Mesendoderm (in vitro differentiated cells): ENCODE measurements at places on chromosomes 12 and 14.
A peak's percentile ranks its signal among the peaks of the same experiment; 100 is the strongest.

DNA sequence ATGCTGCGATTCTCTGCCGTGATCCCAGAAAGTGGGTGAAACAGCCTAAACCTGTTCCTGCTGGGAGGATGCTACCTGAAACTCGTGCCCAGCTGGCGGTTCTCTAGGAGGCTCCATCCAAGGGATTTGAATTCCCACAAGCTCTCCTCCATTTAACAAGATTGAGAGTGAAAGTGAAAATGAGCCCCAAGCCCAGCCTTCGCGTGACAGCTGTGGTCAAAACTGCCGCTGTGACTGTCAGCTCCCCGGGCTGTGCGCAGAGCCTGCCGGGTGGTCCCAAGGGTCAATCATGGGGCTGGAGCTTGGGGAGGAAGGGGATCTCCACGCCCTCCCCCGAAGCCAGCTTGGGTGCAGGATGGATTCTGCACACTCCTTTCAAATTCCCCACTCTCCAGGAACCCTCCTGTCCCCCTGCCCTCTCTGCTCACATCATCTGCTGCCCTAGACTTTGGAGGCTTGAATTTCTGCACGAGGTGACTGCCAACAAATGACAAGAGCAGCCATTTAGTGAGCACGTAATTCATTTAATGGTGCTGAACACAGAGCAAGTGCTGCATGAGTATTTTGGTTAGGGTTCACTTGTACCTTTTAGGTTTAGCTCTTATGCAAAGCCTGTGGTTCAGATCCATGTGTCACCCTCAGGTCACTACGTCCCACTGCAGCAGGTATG, 5.3 kb downstream of the ASB2 start:
- DNase-seq: no peak

DNA sequence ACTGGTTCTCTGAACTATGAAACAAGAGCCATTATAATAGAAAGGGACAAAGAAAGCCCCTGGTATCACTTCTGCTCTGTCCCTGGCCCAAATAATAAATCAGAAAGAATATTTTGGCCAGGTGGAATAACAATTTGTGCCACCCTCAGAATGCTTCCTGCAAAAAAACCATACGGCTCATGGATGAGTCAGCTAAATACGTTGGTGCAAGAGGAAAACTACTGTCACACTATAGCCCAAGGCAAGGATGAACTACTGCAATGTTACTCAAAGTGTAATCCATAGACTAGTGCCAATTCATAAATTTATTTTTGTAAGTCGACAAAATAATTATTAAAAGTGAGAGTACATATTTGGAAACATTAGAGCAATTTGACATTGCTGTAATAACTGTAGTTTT, 68.2 kb downstream of the ANKS1B start:
- DNase-seq: no peak

DNA sequence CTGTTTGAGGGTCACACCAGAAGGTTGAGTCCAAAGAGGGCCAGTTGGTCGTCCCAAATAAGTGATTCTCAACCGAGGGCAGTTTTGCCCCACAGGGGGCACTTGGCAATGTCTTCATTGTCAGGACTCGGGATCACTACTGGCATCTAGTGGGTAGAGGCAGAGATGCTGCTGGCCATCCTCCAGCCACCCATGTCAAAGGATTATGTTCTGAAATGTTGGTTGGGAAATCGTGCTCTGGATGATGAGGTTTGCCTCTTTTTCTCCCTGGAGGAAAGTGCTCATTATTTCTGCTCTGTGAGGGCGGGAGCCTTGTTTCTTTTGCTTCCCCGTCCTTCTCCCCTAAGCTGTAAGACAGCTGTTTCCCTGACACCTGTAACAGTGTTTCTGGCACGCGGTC, 3.6 kb downstream of the ZNF839 start:
- peak; percentile 79 for DNase-seq

DNA sequence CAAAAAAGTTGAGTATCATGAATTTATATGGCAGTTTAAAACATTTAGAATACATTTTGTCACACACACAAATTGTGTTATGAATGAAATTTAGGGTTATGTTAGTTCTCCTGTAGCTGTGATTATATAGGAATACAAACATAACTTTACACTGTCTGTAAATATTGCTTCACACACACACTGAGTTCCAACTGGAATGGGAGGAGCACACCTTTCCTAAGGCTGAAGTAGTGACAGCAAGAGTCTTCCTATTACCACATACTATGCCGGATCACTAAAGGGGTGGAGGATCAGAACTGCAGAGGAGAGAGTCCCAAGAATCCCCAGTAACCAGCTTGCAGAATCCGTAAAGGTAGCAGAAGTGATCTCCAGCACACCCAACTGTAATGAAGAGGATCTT, 63.7 kb downstream of the DNAI7 start:
- no peak for DNase-seq

GRCh38 chr14:95011445-95012006, 145.8 kb downstream of the DICER1 start:
- DNase-seq: no peak

GRCh38 chr14:99261912-99262787, 9.8 kb downstream of the BCL11B start:
- DNase-seq: no peak

- no peak for DNase-seq
These were observed 83.5 kb downstream of the MAP1LC3B2 start for GRCh38 chr12:116642683-116643082.

- DNase-seq: no peak
These were observed 4.1 kb downstream of the EVL start for GRCh38 chr14:100069161-100069800.

- no peak for DNase-seq
These were observed 38.1 kb upstream of the SLC2A13 start for GRCh38 chr12:40144023-40144422.

- DNase-seq: no peak
These were observed 604 bp downstream of the GALNT4 start for GRCh38 chr12:89523843-89524540.

DNA sequence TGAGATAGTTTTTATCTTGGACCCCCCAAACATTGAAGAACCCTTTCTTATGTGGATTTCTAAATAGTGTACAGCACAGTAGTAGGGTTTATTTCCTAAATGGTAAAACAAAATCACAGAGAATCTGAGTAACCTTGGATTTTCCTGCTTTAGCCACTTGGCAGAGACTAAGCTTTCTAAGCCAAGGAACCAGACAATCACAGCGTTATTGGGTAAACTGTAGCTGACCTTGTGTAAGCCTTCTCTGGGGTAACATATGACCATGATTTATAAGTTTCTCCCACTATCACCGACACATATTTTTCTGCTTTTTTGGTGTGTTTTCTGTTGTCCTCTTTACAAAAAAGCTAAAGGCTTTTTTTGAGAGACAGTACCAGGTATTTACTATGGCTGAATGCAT, 136.3 kb upstream of the PZP start:
- no peak for DNase-seq

DNA sequence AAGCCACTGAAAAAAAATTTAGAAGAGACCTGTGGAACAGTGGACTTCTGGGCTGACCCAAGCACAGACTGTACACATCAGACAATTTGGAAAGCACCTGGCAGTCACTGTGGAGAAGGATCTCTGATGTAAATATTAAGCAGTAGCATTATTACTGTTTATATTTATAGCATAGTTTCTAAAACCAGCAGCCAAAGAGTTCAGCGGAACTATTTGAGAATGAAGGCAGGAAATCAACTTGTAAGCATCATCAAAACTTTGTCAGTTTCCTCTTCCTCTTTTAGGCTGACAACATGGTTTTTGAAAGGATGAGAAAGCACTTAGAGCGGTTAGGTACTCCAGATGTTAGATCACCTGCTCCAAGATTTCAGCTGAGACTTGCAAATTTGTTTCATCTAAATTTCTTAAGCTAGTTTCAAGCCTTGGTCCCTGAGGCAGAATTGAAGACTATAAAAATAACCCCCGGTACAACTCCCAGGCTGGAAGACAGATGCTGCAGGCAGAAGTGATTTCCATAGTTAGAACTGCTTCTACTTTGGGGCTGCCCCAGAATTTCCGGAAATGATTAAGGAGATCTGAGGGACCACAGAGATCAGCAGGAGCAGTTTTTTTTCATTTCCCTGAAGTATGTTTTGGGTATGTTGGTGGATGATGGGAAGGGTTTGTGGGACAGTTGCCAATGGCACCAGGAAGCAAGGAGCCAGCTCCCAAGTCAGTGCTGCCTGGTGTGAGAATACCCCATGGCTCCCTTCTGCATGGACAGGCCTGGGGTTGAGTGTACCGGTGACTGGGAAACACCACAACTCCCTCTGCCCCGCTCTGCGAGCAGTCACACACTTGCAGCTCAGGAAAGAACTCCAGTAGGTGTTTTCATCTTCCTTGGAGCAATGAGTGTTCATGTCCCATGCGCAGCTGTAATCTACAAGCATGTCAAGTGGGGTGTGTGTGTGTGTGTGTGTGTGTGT, 354.5 kb downstream of the NUAK1 start:
- no peak for DNase-seq

DNA sequence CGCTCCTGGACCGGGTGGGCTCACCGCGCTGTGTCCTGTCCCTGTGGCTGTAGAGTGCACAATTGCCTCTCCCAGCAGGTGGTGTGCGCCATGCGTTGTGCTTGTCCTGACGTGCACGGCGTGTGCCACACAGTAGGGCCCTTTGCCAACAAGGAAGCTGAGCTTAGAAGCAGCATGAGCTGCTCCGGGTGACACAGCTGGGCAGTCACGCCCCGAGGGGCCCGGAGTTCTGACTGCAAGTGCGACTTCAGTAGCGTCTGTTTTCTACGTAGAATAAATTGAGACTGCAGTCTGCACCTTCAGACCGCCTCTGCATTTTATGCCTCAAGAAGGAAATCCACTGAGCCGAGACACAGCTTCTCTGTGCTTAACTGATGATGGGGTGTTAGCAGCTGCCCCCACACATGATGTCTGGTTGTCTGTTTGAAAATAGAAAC, 81.6 kb downstream of the ADGRD1 start:
- DNase-seq: no peak

- no peak for DNase-seq
These were observed 15.0 kb upstream of the NR2C1 start for GRCh38 chr12:95088379-95088778.

GRCh38 chr14:49134940-49135339, 451.2 kb downstream of the RPS29 start:
- DNase-seq: peak; percentile 65

GRCh38 chr14:61281186-61281947, at the start of gene TMEM30B:
Gene TMEM30B, minus strand, starts transcription at chr14:61281338. Its CDS starts 191 bp downstream, at chr14:61281147.
- DNase-seq: peak; percentile 89

GRCh38 chr14:101737414-101738339, 23.8 kb upstream of the PPP2R5C start:
- no peak for DNase-seq

- no peak for DNase-seq
These were observed 8.7 kb downstream of the NT5DC3 start for GRCh38 chr12:103832048-103832997.

DNA sequence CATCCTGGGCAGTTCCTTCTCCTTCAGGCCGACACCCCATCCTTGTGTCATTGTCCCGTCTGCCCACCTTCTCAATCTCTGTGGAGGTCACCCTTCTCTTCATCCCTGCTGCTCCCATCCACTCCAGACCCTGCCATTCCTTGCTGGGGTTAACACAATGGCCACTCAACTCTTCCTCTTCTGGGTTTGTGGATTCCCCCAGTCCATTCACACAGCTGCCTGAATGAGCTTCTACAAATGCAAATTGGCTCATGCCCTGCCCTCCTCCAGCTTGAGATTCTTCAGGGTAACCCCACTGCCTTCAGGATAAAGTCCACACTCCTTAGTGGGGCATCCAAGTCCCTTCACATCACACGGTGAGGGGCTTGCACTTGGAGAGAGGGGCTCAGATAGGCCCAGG, 17.2 kb upstream of the PRMT8 start:
- DNase-seq: no peak

DNA sequence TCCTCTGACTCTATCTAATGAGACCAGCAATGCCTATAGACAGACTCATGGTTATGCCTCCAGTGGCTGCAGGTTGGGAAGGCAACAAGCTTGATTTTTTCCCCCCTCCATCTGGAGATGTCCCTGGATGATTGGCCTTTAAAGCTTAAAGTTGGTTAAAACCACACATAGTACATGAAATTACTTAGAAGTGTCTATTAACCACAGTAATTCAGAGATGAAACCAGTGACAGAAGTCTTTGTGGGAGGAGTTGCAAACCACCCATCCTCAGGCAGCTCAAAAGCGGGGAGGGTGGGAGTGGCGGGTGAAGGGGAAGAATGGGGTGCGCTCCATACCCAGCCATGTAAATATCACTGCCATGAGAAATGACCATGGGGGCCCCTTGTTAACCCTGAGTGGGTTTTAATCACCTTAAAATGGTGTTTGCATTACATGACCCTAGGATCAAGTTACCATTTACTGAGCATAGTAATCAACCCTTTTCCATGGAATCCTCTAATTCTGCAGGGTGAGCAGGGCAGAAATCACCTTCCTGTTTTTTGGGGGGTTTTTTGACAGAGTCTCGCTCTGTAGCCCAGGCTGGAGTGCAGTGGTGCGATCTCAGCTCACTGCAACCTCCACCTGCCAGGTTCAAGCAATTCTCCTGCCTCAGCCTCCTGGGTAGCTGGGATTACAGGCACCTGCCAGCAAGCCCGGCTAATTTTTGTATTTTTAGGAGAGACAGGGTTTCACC, 133.5 kb downstream of the FOXN3 start:
- no peak for DNase-seq

DNA sequence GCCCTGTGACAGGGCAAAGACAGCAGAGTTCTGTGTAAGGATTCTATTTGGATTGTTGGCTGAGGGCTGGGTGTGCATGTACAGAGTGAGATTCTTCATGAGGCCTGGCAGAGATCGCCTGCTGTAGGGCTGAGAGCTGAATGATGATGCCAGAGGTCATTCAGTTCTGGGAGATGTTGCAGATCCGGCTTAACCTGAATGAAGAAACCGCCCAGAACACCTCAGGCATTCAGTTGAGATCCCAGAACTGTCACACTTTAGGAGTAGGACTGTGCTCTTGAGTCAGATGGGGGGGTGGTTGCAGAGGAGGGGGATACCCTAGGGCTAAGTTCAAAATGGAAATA, 5.8 kb upstream of the EVL start:
- no peak for DNase-seq

DNA sequence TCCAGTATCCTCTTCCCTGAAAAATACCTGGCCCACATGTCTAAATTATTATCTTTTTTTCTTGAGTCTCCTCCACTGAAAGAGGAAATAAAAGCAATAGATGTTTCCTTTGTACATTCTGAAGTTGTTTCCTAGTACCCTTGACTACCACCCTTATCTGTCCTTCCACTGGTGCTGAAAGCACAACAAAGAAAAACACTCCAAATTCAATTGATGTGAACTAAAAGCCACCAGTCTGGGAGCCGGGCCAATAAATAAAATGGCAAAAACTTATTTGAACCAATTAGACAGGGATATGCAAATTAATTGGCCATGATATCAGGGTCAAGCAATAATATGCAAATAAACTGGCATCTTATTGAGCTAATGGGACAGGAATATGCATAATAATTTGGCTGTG, 330.5 kb downstream of the PAWR start:
- no peak for DNase-seq

DNA sequence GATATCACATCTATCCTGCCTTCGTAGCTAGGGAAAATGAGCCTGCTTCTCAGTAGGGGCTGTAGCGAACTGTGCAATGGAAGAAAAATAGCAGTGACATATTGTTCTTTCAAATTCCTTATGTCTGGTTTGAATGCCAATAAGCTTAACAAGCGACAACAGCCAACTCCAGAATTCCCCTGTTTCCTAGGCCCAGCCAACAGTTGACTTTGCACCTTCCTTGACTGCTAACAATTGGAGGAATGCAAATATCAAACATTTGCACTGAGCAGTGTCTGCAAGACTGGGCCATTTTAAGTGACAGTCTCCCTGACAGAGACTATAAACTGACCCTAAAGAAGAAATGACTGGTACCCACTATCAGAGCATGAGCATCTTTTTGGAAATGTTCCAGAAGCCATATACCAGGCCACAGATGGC, 12.0 kb upstream of the SERPINA1 start:
- DNase-seq: no peak
